ENCODE measurements at places on chromosomes 7 and 10.

- H3K4me1 ChIP-seq = peaks cover 49% of the 10 kb centered on the region
- no peak for DNase-seq
- peak overlapping the region; percentile 51 for H3K27ac ChIP-seq
- peaks cover 22% of the 10 kb centered on the region for H3K36me3 ChIP-seq
- no peaks in the 10 kb centered on the region for H3K27me3 ChIP-seq
Measured at GRCh38 chr7:620056-620455, 100.4 kb upstream of the PDGFA start.

DNA sequence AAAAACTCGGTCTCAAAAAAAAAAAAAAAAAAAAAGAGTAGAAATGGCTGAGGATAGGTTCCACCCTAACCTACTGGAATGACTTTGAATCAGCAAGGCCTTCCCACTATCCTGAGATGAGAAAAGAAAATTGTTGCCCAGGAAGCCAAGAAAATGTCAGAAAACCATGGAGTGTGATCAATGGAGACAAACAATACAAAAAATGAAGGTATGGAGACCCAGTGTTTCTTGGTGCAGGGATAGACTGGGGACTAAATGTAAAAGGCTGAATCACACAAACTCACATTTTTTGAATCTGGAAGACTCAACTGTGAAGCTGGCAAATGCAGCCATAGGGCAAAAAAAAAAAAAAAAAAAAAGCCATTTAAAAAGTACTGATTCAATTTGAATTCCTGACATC, 364.3 kb upstream of the ANKRD30A start:
- no peaks in the 10 kb centered on the region for H3K4me1 ChIP-seq
- no peak overlapping the region for H3K27ac ChIP-seq
- H3K27me3 ChIP-seq = no peaks in the 10 kb centered on the region

GRCh38 chr10:35165136-35165535, 38.5 kb downstream of the CREM start:
- H3K4me3 ChIP-seq = no peak overlapping the region
- DNase-seq = no peak
- H3K36me3 ChIP-seq = no peaks in the 10 kb centered on the region
- H3K27ac ChIP-seq = no peak overlapping the region
- H3K4me1 ChIP-seq = no peaks in the 10 kb centered on the region

DNA sequence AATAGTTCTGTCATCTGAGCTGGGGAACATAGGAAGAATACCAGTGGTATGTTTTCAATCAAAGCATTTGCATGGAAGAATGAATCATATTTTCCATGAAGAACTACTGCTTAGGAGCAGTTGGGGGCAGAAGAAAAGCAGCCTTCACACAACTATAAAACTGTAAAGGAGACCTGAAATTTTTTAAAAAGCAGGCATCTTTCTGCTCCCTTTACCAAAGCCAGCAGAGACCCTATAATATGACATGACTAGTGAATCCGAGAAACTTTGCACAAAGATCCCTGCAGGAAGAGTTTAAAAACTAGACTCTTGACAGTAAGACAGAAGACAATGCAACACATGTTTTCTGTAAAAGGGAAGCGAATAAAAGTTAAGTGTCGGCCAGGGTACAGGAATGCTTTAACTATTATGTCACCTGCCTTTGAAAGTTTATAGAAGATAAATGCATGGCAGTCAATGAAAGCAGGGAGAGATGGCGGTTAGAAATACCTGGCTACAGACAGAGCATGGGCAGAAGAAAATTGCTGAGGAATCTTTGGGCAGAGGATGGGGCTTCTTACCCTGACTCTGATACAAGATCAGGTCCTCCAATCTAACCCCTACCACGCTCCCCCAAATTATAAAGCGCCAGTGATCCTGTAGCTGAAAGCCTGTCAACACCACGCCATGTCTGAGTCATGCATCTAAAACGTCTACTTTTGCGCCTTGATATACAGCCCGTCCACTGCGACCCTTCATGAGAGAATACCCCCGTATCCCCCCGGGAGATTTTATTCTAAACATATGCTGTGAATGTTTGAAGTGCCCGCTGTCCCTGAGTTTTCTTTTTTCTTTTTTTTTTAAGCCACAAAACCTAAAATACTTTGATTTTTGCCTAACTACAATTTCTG, 93.1 kb downstream of the GLI3 start:
- no peaks in the 10 kb centered on the region for H3K27me3 ChIP-seq
- DNase-seq = no peak
- H3K27ac ChIP-seq = no peak overlapping the region
- H3K36me3 ChIP-seq = peaks cover 21% of the 10 kb centered on the region

DNA sequence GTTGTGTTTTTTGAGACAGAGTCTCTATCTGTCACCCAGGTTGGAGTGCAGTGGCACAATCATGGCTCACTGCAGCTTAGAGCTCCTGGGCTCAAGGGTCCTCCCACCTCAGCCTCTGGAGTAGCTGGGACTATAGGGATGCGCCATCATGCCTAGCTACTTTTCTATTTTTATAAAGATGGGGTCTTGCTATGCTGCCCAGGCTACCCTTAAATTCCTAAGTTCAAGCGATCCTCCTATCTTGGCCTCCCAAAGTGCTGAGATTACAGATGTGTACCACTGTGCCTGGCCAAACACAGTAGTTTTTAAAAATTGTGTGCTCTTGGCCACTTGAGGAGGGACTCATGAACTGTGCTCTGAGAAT, 10.6 kb upstream of the TLX1 start:
- DNase-seq = no peak
- H3K36me3 ChIP-seq = no peaks in the 10 kb centered on the region
- H3K27me3 ChIP-seq = peaks cover 51% of the 10 kb centered on the region
- no peak overlapping the region for H3K27ac ChIP-seq
- no peaks in the 10 kb centered on the region for H3K4me1 ChIP-seq

DNA sequence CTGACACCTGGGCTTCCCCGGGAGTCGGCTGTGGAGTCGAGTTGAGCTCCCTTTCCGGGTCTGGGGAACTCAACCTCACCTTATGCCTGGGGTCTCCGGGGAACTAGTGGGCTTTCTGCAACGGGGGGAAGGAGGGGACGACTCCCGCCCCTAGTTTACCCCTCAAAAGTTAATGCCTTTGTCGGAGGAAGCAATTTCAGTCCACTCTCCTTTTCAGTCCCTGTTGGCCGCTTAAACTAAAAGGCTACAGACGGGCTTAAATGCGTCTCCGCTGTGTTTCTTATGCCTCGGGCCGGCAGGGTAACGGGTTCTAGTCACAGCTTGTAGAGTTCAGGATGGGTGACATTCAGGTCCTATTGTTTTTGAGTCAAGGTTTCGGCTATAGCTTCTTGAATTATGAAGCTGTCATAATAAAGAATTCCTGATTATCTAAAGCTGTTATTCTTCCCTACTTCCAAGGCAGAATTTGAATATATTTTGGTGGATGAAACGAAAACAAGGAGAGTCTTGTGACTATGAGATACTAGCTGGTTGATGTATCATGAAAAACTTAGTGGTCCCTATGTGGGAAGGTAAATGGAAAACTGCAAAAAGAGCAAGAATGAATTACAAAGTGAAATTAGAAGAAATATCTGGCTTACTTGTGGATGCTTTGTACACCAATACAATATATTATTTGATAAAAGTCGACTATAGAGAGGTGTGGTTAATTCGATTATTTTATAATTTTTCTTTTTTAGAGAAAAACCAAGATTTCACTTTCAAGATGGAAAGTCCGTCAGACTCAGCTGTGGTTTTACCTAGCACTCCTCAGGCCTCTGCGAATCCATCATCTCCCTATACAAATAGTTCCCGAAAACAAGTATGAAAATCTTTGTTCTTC, 495 bp downstream of the SFR1 start:
- H3K36me3 ChIP-seq = peaks cover 8% of the 10 kb centered on the region
- H3K27me3 ChIP-seq = peaks cover 8% of the 10 kb centered on the region
- H3K4me3 ChIP-seq = peak overlapping the region; percentile 74
- DNase-seq = no peak
- peaks cover 24% of the 10 kb centered on the region for H3K4me1 ChIP-seq

DNA sequence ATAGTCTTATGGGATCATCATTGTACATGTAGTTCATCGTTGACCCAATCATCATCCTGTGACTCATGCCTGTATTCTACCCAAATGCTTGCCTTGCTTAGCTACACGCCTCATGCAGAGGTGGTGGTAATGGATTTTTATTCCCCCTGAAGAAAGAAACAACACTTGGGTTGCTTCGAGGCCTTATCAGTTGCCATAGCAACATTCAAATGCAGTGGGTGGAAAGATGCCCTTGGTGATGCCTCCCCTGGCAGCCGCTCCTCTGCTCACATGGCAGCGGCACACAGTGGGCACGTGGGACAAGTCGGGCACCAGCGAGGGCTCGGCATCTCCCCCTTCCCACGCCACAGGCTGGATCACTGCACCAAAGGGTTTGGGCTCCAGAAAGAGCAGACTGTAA, 54.0 kb upstream of the NMT2 start:
- no peaks in the 10 kb centered on the region for H3K27me3 ChIP-seq
- H3K4me3 ChIP-seq = no peak overlapping the region
- no peaks in the 10 kb centered on the region for H3K36me3 ChIP-seq
- H3K27ac ChIP-seq = no peak overlapping the region

DNA sequence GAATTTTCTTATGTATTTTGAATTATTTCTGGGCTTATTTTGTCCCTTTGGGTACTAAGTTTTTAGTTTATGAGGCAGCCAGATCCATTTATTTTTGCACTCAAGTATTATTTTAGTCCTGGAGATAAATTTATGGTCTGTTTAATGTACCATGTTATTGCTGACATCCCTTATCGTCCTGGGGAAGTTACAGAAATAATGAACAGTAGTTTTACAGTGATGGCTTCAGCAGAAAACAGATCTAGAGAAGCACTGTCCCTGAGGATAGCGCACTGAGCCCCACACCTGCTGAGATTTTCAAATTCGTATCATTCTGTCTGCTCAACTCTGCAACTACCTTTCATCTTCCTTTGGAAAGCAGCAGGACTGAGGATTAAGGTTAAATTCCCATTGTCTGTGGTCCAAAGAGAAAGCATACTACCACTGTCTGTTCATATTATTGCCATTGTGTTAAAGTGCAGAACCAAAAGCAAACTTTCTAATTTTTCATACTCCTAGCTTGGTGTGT, 168.3 kb downstream of the SNX13 start:
- no peaks in the 10 kb centered on the region for H3K36me3 ChIP-seq
- H3K4me3 ChIP-seq = no peak overlapping the region
- no peaks in the 10 kb centered on the region for H3K27me3 ChIP-seq
- H3K27ac ChIP-seq = no peak overlapping the region

DNA sequence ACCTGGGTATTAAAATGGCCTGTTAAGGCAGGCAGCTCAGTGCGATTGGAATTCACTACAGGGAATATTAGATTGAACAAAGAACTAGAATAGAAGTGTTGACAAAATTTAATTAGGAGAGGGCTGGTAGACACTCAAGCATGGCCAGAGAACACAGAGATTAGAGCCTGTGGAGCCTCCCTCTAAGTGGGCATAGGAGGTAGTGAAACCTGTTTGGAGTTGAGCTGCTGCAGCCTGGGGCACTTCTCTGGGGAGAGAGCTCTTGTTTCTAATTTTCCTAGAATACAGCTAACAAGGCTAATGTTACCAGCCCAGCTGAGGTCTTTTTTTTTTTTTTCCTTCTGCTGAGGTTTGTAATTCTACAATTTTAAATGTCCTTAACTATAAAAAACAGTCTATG, 46.4 kb downstream of the TMEM168 start:
- H3K27me3 ChIP-seq = peaks cover 7% of the 10 kb centered on the region
- H3K36me3 ChIP-seq = no peaks in the 10 kb centered on the region
- no peaks in the 10 kb centered on the region for H3K4me1 ChIP-seq

DNA sequence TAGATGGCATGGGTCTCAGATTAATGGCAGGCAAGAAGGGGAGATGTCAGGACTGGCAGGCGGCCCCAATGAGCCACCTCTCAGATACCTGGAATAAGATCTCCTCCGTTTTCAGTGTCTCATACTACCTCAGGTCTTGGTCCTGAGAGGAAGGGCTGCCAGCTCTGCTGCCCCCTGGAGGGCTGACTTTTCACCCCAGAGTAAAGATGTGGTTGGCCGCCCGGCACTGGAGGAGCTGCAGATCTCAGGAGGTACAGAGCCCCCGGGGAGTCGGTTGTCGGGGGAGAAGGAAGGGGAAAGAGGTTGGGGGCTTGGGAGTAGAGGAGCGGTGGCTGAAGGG, 642 bp upstream of the COL13A1 start:
- no peaks in the 10 kb centered on the region for H3K4me1 ChIP-seq
- H3K27ac ChIP-seq = no peak overlapping the region
- H3K27me3 ChIP-seq = peaks cover 20% of the 10 kb centered on the region
- peak; percentile 10 for DNase-seq
- H3K36me3 ChIP-seq = no peaks in the 10 kb centered on the region
- H3K4me3 ChIP-seq = no peak overlapping the region
